ENCODE measurements at places on chromosomes 4 and X.

DNA sequence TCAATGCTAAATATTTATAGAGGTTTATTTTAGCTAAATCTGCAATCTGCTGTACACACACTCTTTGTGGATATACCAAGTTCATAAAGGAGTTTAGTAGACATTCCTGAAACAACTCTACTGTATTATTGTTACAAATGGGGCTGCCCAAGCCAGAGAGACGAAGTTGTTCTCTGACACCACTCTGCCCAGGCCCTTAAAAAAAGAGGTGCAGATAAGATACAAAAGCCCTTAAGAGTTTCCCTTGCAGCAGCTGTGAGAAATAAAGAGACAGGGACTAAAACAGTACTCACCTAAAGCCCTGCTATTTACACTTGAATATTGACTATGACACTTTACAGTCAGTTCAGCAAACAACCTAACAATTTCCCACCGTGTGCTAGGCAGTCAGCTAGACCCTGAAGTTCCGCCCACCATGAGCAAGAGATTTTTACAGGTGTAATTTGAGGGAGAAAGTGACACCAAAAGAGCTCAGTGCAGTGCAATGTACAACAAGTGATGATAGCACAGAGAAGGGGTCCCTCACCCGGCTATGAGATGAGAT lies 191.7 kb downstream of the PRDM5 start:
- DNase-seq, result no peak

GRCh38 chr4:41701983-41702382 lies 46.5 kb downstream of the PHOX2B start:
- DNase-seq, result no peak

DNA sequence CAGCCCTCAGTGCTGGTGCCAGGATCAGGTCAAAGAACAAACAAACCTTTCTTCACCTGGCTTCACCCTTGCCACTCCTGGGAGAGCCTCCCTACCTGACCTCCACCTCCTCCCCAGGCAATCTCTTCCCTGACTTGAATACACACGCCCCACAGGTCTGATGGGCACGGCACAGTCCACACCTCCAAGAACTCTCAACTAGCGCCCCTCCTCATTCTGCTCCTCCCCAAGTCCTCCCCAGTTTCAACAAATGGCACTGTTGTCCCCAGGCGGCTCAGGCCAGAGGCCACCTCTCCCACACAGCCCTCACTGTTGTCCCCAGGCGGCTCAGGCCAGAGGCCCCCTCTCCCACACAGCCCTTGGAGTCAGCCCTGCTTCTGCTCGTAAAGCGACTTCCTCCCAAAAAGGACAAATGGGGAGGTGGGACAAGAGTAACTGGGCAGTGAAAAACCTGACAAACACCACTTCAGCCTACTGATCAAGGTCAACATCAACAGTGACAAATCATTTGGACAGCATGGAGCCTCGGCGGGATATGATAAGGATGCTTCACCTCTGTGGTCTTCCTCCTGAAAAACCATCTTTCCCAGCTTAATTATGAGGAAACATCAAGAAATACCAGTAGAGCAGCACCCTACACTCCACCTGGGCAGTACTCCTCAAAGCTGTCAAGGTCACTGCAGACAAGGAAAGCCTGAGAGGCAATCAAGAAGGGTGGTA lies 2.9 kb downstream of the LETM1 start:
- no peak for DNase-seq

GRCh38 chrX:118114971-118115370 lies 1.6 kb downstream of the KLHL13 start:
- no peak for DNase-seq

GRCh38 chr4:53830511-53830910 lies 233.9 kb downstream of the CHIC2 start:
- DNase-seq, result no peak

Data from GM13976 (cell line).